ENCODE measurements at places on chromosomes 2 and 18.
A peak's percentile ranks its signal among the peaks of the same experiment; 100 is the strongest.

DNA sequence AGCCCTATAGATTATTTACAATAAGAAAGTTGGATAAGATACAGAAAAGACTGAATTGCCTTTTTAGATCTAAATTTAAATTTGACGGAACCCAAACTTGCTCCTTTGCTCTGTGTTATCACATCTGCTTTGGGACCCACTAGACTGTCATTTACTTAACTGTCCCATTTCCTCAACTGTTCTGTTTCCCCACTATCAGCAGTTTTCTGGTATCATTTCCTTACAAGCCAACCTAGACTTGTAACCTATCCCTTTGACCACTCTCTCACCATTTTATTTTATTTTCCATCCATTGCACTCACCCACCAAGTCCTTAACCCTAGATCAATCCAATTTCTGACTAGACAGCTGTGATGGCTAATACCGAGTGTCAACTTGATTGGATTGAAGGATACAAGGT lies 38.6 kb upstream of the CD28 start:
- no peak for DNase-seq

DNA sequence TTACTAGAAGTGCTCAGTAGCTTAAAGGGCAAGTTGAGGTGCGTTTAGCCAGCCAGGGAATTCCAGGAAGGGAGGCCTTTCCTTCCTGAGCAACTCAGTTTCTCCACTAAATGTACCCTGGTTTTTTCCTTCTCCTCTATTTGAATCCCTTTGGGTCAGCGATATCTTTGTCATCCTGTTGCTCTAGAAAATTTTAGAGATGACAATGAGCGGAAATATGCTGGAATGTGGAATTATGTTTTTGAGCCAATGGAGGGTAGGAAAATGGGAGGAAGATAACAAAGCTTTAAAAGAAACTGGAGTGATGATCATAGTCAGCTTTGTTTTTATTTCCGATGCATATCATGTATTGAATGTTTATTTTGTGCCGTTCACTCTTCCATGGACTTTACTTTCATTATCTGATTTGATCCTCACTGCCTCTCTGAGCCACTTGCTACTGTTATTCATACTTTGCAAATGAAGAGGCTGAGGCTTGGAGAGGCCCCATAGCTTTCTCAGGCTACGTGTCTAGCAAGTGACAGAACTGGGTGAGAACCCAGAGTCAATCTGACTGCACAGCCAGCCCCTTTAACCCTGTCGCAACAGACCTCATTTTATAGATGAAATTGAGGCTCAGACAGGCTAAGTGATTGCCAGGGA lies 67.3 kb downstream of the NTSR2 start:
- no peak for DNase-seq

DNA sequence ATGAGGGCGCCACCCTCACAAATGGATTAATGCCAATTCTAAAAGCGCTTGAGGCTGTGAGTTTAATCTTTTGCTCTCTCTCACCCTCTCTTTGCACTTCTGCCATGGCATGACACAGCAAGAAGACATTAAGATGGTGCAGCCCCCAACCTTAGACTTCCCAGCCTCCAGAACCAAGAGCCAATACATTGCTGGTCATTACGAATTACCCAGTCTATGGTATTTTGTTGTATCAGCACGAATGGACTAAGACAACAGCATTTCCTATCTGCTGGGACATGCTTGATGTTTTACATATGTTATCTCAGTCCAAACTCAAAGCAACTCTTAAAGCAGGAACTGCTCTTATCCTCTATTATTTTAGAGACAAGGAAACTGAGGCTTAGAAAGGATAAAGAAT lies 222.9 kb downstream of the STK39 start:
- no peak for DNase-seq

DNA sequence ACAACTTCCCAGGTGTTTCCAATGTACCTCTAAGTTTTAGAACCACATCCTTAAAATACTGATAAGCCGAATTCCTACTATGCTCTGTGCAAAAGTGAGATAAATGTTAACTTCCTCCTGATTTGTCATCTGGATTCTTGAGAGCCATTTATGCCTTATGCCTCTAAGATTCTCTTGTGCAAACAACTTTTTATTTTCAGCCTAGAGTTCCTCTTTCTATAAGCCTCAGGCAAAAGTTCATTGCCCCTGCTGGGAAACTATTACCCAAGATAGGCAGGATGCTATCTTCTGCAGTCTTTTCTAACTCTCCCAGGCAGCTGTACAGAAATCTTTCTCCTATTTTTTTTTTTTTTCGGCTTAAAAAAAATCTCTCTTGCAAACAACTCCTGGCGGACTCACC lies 216.1 kb downstream of the KCNJ3 start:
- no peak for DNase-seq

GRCh38 chr2:88016086-88016959 lies at the start of gene RNU2-63P:
RNU2-63P (minus strand) TSS chr2:88016547.
- peak; percentile 87 for DNase-seq

DNA sequence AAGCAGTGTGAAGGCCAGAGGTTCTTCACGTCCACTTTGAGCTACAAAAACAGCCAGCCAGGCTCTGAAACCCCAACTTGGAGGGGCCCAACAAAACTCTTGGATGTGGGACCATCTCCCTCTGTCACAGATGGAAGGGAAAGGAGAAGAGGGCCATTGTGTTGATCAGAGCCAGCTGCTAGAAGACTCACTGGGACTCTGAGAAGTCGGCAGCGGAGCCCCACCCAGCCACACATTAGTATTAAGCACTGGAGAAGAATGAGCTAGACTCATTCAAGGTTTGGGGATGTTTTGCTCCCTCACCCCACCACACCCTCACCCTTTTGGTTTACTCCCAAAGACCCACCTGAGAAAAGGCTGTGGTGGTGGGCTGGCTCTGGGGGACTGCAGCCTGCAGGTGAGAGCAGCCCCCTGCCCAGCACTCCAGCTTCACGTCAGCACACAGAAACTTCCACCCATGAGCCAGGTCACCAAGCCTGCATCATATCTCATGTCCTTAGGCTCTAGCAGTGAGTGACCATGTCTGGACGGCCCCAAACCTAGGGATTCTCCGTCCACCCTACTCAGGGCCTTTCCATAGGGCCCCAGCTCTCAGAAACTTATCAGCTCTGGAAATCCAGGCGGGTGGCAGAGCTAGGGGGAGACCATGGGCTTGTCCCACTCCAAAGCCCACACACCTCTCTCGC lies 12.6 kb downstream of the TEX51 start:
- DNase-seq: no peak

GRCh38 chr2:72150157-72150860 lies 2.6 kb upstream of the CYP26B1 start:
- peak; percentile 59 for DNase-seq

GRCh38 chr2:165793779-165794535 lies at the start of gene GALNT3:
GALNT3 (minus strand) TSS chr2:165794247; CDS start chr2:165770700, 23,547 bp downstream.
- no peak for DNase-seq

- no peak for DNase-seq
Measured at GRCh38 chr2:233267516-233268245, 16.2 kb downstream of the ATG16L1 start.

DNA sequence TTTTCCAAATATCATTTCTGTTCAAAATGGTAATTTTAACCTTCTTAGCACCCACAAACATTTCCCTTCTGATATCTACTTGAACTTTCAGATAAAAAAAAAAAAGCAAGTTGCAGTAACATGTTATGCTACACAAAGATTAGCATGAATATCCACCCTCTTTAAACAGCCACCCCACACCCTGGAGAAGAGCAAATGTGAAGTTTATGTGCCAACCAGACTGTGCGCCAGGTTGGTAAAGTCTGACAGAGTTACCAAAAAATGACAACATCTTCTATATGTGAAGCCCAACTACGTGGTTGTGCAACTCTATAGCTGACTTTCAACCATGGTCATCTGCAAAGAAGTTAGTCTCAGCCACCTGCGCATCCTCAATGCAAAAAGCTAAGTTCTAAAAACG lies 62.6 kb downstream of the BCL11A start:
- no peak for DNase-seq

GRCh38 chr2:65357095-65357958 lies 75.1 kb downstream of the SPRED2 start:
- no peak for DNase-seq
